Epithelial cell of esophagus (primary cell): ENCODE measurements at places on chromosomes 13 and 19.

- DNase-seq = no peak
These were observed 14.9 kb downstream of the SSC5D start for GRCh38 chr19:55503157-55503501.

GRCh38 chr13:52112591-52112990, 16.3 kb downstream of the NEK5 start:
- DNase-seq = no peak

GRCh38 chr13:110127986-110128511, 178.9 kb downstream of the COL4A1 start:
- no peak for DNase-seq

DNA sequence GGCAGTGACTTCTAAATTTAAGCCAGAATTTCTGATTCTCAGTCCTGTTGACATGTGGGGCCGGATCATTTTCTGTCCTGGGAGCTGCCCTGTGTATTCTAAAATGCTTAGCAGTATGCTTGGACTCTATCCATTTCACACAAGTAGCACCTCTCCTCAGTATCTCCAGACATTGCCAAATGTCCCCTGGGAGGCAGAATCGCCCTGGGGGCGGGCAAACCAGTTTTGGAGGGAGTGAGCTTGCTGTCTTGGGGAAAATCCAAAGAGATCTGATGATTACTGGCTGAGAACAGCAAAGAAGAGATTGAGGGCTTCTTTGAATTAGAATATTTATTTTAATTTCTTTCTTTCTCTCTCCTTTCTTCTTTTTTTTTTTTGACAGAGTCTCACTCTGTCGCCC, 16.4 kb downstream of the VAV1 start:
- DNase-seq = no peak

GRCh38 chr13:57748096-57748495, 116.6 kb downstream of the PCDH17 start:
- DNase-seq = peak; percentile 3

DNA sequence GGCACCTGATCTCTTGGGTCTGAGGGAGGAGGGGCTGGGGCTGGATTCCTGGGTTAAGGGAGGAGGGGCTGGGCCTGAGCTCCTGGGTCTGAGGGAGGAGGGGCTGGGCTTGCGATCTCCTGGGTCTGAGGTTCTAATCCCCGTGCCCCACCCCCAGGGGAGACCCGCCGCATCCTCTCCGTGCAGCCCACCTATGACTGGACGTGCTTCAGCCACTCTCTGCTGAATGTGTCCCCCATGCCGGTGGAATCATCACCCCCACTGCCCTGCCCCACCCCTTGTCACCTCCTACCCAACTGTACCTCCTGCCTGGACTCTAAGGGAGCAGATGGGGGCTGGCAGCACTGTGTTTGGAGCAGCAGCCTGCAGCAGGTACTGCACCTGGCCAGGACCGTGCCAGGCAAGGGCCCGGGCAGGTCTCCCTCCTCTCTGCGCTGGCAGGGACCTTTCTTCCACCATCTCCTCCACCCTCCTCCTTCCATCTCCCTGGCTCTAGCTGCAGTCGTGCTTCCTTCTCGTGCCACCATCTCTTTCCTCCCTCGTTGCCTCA, 27.1 kb downstream of the CNFN start:
- DNase-seq = no peak

DNA sequence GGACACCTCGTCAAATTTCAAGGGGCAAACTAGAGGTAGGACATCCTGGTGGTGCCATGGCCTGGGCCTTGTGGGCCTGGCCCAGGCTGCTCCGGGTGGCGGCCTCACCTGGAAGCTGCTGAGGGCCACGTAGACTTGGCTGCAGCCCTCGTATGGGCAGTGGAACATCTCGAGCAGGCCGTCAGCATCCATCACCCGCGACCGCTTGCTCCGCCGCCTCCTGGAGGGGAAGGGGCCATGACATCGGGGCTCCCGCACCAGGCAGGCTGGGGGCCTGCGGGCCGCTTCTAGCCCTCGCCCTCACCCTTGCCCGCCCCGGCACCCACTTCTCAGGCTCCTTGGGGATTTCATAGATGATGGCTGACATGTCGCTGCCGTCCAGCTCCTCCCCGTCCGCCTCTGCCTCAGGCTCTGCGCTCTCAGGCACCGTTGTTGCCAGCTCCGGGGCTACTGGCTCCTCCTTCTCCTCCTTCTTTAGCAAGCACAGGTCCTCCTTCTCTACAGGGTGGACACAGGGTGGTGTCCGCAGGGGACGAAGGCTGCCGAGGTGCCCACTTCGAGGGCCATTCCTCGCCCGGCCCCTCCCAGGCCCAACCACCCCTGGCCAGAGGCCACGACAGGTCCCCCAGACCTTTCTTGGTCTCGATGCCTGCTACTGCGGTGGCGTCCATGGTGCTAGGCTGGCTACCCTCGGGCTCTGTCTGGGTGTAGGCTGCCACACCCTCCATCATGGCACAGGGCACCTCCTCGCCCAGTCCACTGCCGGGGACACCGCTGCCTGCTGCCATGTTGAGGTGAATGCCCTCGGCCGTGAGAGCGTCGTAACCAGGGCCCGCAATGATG, 6.0 kb upstream of the ELAVL3 start:
- no peak for DNase-seq

GRCh38 chr19:39416152-39417120, 4.0 kb downstream of the PLEKHG2 start:
- DNase-seq = no peak

- DNase-seq = no peak
These were observed 11.6 kb downstream of the URI1 start for GRCh38 chr19:29953352-29954247.

DNA sequence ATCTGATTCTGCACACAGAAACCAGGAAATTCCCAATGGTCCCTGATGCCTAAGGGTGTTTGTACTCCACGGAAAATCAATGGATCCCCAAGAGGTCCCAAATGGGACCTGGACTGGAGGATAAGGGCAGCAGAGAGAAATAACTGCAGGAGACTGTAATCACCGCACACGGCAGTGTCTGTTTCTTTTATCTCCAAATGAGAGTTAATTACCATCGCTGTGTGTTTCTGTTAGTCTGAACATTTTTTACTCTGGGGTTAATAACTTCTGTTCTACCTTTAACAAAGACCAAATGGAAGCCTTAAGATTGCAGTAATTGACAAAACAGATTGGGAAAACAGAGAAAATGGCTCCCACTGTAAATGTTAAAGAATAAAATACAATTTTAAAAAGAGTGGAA, 320.9 kb downstream of the DCLK1 start:
- DNase-seq = no peak

- peak; percentile 14 for DNase-seq
These were observed 16.9 kb downstream of the NALCN start for GRCh38 chr13:101399365-101399764.
